ENCODE measurements at places on chromosomes 13 and 19. TPM values are rescaled to one million over a fixed set of nuclear protein-coding genes. Genes with fewer than 3 reads are reported as not detected.

Gene TBXA2R
- total RNA-seq, result 2.6 TPM

- DNase-seq, result no peak
- H3K4me1 ChIP-seq, result no peaks in the 10 kb centered on the region
- H3K4me3 ChIP-seq, result no peak overlapping the region
- no peaks in the 10 kb centered on the region for H3K36me3 ChIP-seq
- H3K27me3 ChIP-seq, result no peaks in the 10 kb centered on the region
Measured at GRCh38 chr19:56423276-56423984, 19.3 kb downstream of the ZNF583 start.

Gene KIR2DL3
- not detected for total RNA-seq

Gene FCER2
- total RNA-seq, result 0.28 TPM

Gene TEX101
- total RNA-seq, result not detected

Gene GGACT
- 0.29 TPM for total RNA-seq

DNA sequence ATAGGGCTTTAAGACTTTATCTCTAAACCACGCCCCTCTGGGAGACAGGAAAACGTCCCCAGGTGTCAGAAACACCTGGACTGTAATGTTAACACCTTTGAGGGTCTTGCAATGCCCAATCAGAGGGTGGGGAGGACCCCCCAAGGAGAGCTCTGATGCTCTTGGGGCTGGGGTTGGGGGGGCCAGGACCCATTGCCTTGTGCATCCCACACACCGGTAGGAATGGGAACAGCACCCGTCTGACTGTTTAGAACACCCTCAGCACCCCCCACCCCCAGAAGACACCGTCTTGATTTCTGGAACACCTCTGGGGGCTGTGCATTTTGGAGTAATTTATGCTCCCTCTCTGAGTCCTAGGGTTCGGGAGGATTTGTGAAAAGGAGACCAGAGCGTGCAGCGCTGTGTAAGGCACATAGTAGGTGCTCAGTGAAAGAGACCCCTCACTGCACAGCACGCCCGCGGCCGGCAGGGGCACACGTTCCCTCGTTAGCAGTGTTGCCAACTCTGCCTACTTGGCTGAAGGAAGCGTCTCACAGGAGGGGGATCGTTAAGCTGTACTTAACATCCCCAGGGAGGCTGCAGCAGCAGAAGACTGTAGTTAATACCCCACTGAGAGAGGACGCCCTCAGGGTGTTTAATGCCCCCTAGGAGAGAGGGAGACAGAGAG lies 2.8 kb upstream of the ERFL start:
- peaks cover 20% of the 10 kb centered on the region for H3K27me3 ChIP-seq
- H3K4me1 ChIP-seq, result peaks cover 11% of the 10 kb centered on the region
- no peaks in the 10 kb centered on the region for H3K36me3 ChIP-seq
- H3K27ac ChIP-seq, result no peak overlapping the region

Gene C19orf81
- not detected for total RNA-seq

Gene PNMA8A
- total RNA-seq, result 20.4 TPM

DNA sequence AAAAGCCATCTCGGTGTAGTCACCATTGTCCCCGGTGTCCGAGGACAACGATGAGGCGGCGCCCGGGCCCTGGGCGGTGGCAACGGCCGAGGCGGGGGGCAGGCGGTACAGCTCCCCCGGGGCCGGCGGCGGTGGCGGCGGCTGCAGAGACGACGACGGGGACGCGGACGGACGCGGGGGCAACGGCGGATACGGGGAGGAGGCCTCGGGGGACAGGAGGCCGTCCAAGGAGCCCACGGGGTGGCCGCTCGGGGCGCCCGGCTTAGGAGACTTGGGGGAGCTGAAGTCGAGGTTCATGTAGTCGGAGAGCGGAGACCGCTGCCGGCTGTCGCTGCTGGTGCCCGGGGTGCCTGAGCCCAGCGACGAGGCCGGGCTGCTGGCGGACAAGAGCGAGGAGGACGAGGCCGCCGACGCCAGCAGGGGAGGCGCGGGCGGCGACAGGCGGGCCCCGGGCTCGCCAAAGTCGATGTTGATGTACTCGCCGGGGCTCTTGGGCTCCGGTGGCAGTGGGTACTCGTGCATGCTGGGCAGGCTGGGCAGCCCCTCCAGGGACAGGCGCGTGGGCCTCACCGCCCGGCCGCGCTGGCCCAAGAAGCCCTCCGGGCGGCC lies 3.5 kb downstream of the IRS2 start:
- DNase-seq, result no peak
- H3K36me3 ChIP-seq, result no peaks in the 10 kb centered on the region
- H3K27me3 ChIP-seq, result no peaks in the 10 kb centered on the region

- peak; percentile 90 for DNase-seq
- H3K27me3 ChIP-seq, result no peaks in the 10 kb centered on the region
- no peaks in the 10 kb centered on the region for H3K36me3 ChIP-seq
- H3K27ac ChIP-seq, result no peak within 1 kb of the TSS
Measured at GRCh38 chr19:57599761-57600383, at the start of gene ZNF530. TSS of gene ZNF530 (plus strand) at chr19:57599885. CDS start at chr19:57604346, 4,461 bp downstream.

GRCh38 chr13:94431987-94432386 lies 47.5 kb downstream of the DCT start:
- H3K27me3 ChIP-seq, result no peaks in the 10 kb centered on the region
- no peak for DNase-seq
- H3K36me3 ChIP-seq, result no peaks in the 10 kb centered on the region

- no peaks in the 10 kb centered on the region for H3K4me1 ChIP-seq
- no peak overlapping the region for H3K27ac ChIP-seq
- DNase-seq, result no peak
- H3K36me3 ChIP-seq, result no peaks in the 10 kb centered on the region
- H3K27me3 ChIP-seq, result peaks cover 3% of the 10 kb centered on the region
Measured at GRCh38 chr19:29528350-29528945, 2.7 kb downstream of the VSTM2B start.

DNA sequence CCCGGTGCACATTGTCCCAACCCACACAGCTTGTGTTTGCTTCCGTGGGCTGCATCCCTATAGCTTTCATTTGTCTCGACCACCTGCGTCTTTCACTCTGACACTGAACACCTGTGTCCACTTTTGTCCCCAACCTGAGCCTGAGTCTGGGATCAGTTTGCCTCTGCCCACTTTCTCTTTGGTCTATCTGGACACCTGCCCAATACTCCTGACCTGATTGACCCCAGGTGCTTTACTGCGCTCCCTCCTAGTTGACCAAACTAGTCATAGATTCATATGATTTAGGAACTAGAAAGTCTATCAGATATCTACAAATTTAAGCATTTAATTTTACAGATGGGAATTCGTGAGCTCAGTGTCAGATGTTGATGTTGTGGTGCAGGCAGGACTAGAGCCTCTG lies 209.9 kb downstream of the DCT start:
- H3K27me3 ChIP-seq, result no peaks in the 10 kb centered on the region
- no peaks in the 10 kb centered on the region for H3K4me1 ChIP-seq
- DNase-seq, result no peak
- H3K36me3 ChIP-seq, result no peaks in the 10 kb centered on the region
- no peak overlapping the region for H3K4me3 ChIP-seq
- H3K27ac ChIP-seq, result no peak overlapping the region

DNA sequence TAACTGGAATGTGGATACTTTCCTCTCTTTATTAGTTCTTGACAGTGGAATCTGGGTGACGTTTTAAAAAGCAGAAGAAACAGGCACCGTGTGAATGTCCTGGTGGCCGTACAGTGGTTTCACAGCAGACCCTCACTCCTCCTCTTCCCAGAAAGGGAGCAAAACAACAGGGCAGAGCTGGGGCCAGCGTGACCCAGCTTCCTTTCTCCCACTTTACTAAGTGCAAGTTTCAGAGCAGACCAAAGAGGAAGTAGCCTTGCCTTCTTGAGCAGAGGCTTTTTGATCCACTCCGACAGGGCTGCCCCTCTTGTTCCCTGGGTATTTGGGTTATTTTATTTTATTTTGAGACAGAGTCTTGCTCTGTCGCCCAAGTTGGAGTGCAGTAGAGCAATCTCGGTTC lies 19.6 kb upstream of the C19orf33 start:
- H3K27ac ChIP-seq, result no peak overlapping the region
- DNase-seq, result no peak
- H3K4me1 ChIP-seq, result peaks cover 4% of the 10 kb centered on the region
- no peaks in the 10 kb centered on the region for H3K36me3 ChIP-seq

- H3K27me3 ChIP-seq, result no peaks in the 10 kb centered on the region
- H3K36me3 ChIP-seq, result no peaks in the 10 kb centered on the region
- peak overlapping the region; percentile 88 for H3K4me3 ChIP-seq
- no peak for DNase-seq
- H3K27ac ChIP-seq, result peak overlapping the region; percentile 72
Measured at GRCh38 chr19:44142059-44142433, 692 bp downstream of the ZNF234 start.

DNA sequence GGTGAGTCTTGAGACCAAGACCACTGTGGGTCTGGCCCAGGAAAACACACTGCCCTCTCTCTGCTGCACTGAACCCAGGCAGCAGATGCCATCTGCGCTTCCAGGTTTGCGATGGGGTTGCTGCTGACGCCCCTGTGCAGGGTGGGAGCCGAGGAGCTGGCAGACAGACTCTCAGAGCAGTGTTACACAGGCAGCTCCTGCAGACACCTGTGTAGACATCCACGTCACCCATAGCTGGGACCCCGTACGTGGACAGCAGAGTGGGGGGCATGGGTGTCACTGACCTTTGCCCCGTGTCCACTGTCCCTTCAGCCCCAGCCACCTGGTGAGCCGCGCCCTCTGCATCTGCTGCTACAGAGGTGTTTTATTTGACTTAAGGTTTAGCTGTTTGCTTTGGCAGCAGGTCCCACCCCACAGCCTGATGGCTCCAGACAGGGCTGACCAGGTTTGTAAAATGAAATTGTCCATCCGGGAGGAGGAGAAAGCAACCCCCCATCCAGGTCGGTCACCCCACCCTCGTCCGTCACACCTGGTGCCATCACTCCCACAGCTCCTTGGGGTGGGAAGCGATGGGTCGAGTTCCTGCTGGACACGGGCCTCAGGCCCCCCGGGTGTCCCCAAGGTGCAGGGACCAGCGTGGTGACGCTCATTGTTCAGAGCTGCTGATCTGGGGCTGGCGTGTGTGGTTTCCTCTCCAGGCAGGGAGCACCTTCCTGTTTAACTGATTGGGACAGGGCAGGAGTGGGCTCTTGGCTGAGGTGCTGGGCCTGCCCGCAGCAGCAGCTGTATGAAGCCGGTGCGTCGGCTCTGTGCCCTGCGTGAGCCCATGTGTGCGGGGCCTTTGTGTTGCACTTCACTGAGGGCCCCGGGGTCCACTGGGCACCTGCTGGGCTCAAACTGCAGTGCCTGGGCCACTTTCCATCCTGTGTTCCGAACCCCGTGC lies 28.4 kb downstream of the MCF2L start:
- H3K4me3 ChIP-seq, result no peak overlapping the region
- no peaks in the 10 kb centered on the region for H3K4me1 ChIP-seq
- no peak overlapping the region for H3K27ac ChIP-seq
- DNase-seq, result no peak
- no peaks in the 10 kb centered on the region for H3K36me3 ChIP-seq

GRCh38 chr13:43786766-43787517 lies at the start of gene ENOX1:
TSS of gene ENOX1 (minus strand) at chr13:43786972.
- peak; percentile 60 for DNase-seq
- peak within 1 kb of the TSS; percentile 86 for H3K27ac ChIP-seq
- H3K4me1 ChIP-seq, result peaks cover 4% of the 10 kb centered on the region
- peak within 1 kb of the TSS; percentile 72 for H3K4me3 ChIP-seq
- no peaks in the 10 kb centered on the region for H3K27me3 ChIP-seq
- H3K36me3 ChIP-seq, result no peaks in the 10 kb centered on the region

DNA sequence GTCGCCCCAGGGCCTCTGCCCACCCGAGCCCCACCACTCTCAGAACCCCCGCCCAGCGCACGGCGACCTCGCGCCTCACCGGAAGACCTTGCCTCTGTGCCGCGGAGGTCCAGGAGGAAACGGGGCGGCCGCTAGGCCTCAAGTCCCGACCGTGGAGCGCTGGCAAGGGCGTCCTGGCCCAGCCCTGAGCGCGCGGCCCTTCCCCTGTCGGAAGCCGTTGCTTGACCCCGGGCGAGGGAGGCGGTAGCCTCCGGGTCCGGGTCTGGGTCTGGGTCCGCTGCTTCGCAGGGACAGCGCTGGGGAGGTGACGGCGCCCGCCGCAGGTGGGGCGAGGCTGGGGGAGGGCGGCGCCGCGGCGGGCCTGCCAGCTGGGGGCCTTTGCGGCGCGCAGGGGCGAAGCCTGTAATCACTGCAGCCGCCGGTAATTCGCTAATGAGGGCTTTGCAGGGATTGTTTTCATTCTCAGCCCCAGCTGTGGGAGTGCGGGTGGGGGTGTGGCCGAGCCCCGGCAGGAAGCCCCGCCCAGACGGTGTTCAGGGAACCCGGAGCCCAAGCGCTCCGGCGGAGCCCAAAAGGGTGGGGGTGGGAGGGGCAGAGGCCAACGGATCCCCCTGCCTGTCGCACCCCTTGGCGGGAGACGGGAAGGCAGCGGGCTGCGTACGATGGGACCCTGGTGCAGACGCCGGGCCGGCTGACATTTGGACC lies 8.6 kb downstream of the C19orf25 start:
- peak overlapping the region; percentile 8 for H3K4me3 ChIP-seq
- H3K36me3 ChIP-seq, result no peaks in the 10 kb centered on the region
- DNase-seq, result no peak
- no peak overlapping the region for H3K27ac ChIP-seq

DNA sequence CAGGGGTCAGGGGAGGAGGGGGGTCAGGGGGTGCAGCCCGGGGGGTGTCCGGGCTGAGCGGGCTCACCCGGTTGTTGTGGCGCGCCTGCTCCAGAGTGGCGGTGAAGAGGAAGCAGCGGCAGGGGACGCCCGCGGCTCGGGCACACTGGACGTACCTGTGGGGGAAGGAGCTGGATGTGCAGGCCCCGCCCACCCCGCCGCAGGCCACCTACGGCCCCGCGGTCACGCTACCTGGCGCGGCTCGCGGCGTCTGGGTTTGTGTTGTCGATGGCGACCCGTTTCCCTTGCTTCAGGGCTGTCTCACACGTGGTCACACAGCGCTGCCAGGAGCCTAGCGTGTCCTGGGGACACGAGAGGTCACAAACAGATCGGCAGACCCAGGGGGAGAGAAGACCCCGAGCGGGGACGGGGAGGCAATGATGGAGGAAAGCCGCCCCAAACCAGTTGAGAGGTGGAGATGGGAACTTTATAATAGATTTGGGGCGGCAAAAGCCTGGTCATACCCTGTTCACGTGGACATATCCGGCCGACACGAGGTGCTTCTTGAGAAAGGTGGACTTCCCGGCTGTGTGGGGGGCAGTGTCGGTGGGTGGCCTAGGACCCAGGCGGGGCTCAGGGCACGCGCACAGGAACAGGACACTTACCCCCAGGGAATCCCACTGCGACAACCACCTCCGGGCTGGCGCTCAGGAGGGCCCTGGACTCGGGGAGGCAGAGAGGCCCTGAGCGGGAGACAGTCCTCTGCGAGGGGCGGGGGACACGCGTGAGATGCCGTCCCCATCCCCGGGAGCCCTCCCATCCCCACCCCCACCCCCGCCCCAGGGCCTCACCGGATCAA lies 5.6 kb downstream of the PNKP start:
- DNase-seq, result peak; percentile 29
- H3K27me3 ChIP-seq, result no peaks in the 10 kb centered on the region
- H3K27ac ChIP-seq, result no peak overlapping the region
- H3K4me1 ChIP-seq, result no peaks in the 10 kb centered on the region

Gene CAPS
- 10.3 TPM for total RNA-seq

Gene ZNF763
- 1.0 TPM for total RNA-seq

Data from uterus (tissue), 4 donors.